Neural progenitor cell (in vitro differentiated cells): ENCODE measurements at places on chromosomes 2 and 18. TPM values are rescaled to one million over a fixed set of nuclear protein-coding genes. Genes with fewer than 3 reads are reported as not detected.

- DNase-seq: no peak
Observed at GRCh38 chr2:70616168-70616694, 62.6 kb upstream of the TGFA start.

GRCh38 chr18:22473366-22473765 is 55.7 kb upstream of the CTAGE1 start:
- DNase-seq: no peak

DNA sequence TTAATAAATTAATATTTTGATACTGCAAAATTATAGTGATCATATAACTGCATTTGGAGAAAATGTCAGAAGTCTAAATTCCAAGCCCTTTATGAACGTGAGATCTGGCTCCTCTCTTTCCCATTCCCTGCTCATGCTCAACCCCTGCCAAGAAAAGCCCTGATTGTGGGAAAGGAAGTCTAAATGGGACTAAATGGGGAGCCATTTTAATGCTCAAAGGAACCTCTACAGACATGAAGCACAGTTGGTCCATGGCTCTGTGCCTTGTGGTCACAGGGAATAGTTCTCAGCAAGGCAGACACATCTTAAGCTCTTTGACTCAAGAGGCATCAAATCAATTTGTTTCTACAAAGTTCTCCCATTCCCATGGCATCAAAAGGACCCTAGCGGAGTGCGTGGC is 29.3 kb upstream of the INSIG2 start:
- DNase-seq: no peak

- no peak for DNase-seq
Observed at GRCh38 chr18:79452190-79452990, 56.7 kb downstream of the NFATC1 start.

DNA sequence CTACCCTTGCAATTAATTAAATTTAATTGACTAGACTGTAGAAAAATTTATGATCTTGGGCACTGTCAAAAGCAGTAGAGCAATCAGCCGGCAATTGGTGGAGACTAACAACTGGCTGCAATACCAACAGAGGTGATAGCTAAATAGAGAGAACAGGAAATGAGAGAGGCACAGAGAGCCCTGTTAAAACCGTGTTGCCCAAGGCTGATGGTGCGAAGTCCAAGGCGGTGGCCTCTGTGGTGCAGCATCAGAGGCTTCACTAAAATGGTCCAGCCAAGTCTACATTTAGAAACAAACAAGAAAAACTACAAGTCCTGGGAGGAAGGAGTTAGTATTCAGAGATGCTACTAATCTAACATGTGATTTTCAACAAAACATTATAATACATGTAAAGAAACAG is 115.6 kb downstream of the NETO1 start:
- DNase-seq: no peak

GRCh38 chr2:199602896-199603717 is 145.4 kb upstream of the SATB2 start:
- no peak for DNase-seq

GRCh38 chr2:165572151-165572550 is 102.7 kb downstream of the CSRNP3 start:
- DNase-seq: peak; percentile 29

DNA sequence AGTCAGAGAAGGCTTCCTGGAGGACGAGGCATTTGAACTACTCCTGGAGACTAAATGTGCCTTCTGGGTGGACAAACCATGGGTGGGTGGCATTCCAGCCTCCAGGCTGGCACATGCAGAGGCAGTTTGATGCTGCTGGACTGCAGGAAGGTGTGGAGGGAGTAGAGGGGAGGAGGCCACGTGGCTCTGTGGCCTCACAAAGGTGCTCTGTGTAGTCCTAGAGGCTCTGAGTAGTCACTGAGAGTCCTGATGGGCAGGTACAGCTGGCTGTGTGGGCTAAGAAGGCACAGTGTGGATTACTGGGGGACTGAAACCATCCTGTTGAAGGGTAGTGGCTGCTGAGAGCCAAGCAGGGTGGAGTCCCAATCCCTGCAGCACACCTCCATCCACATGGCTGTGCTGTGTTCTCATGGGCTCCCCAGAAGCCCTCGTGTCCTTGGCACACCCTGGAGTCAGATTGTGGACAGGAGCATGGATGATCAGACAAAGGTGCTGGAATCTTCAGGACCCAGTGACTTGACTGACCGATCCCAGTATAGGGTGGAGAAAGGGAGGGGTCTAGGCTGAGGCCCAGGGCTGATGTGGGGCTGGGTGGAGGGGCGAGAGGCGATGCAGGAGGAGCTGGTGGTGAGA is 87.4 kb upstream of the HS6ST1 start:
- no peak for DNase-seq

GRCh38 chr18:57038395-57038794 is 108.5 kb upstream of the BOD1L2 start:
- DNase-seq: no peak

- DNase-seq: no peak
Observed at GRCh38 chr2:7428454-7429204, 511.4 kb downstream of the RNF144A start.

GRCh38 chr18:10119991-10120390 is 206.2 kb downstream of the VAPA start:
- DNase-seq: no peak

- no peak for DNase-seq
Observed at GRCh38 chr2:69773206-69773605, 31.3 kb downstream of the ANXA4 start.

- DNase-seq: no peak
Observed at GRCh38 chr2:82993609-82994008, 1465.5 kb downstream of the SUCLG1 start.

- DNase-seq: no peak
Observed at GRCh38 chr18:33641141-33641540, 63.1 kb downstream of the ASXL3 start.

DNA sequence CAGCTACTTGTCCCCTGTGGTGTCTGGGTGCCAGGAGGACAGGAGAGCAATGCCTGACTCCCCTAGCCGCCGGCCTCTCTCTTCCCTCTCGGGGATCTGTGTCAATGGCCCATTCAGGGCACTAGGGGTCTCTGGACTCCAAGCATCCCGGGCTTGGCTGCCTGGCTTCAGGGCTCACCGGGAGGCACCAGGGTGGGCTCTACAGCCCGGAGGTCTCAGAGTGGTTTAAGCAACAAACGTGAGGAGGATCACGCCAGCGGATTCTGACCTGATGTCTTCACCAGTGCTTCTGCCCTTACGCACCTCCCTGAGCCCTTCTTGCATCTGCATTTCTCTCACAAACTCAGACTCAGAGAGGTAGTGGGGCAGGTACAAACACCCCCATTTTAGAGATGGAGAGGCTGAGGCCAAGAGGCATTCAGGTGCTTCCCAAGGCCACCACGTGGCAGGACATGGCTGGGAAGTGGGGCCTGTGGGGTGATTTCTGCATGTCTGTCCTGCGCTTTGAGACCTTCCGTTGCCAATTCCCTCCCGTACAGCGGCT is 243.0 kb downstream of the CELF4 start:
- peak; percentile 76 for DNase-seq

DNA sequence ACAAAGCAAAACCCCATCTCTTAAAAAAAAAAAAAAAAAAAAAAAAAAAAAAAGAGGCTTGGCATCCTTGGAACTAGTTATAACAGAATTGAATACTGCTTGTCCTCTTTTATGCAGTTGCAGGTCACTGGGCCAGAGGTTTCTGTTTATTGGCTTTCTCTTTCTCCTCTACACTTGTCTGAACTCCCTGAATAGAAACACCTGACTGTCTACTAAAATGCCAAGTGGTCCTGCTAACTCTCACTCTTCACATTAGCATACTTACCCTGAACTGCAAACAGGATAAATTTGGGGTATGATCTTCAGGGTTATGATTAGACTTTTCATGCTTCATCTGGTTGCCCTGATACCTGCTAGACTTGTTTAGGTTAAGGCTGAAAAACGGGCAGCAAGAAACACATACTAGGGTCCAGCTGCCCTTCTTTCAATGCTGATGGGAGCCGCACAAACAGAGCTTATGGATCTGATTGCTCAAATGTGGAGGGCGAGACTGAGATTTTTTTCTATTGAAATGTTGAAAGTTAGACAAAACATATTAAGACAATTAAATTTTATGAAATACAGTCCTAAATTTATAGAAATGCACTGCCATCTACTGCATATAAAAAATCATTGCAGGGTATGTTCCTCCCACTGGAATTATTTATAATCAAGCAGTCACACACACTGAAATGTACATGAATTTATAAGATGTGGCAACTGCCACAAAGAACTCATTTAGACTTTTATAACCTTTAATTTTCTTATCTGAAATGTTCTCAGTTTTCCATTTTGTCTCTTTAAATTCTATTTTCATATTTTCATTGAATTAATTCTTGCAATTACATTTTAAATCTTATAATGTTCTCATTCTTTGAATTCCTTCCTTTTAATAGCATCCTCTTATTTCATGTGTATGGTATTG is 40.8 kb downstream of the GTF3C3 start:
- no peak for DNase-seq

DNA sequence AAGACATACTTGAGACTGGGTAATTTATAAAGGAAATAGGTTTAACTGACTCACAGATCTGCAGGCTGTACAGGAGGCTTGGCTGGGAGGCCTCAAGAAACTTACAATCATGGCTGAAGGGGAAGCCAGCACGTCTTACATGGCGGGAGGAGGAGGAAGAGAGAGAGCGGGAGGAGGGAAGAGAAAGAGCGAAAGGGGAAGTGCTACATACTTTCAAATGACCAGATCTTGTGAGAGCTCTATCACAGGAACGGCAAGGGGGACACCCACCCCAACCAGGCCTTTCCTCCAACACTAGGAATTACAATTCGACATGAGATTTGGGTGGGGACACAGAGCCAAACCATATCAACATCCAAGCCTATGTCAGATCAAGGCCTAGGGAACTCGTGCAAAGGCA is 24.2 kb downstream of the MYL12B start:
- no peak for DNase-seq

GRCh38 chr2:29841386-29842004 is 79.9 kb downstream of the ALK start:
- peak; percentile 60 for DNase-seq

DNA sequence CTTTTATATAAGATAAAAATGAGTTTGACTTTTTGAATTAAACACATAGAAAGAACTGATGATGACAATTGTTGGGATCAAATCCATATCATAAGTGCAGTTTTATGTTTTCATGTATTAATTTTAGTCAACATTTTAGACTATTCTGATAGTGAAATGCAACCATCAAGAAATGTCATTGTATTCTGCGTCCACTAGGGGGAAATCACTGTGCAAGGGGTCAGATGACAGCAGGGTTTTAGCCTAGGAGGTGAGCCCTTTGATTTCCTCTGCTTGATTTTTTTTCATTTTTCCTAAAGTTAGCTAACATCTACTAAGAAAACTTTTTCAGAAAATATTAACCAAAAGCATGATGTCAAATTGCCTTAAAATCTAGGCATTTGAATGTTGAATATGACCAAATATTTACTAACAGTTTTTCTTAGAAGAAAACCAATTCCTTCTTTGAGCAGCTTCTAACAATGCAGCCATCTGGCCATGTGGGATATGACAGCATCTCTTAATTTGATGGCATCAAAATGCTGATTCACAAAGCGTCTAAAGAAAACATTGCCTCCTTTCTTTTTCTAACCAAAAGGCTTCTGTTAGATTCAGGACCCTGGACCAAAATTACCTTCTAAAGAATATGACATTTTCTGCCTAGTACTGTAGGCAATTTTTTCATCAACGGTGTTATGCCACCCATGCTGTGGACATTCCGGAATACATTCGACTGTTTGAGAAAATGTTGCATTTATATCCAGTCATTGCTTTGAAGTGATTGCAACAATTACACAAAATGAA is 141.5 kb downstream of the SPHKAP start:
- DNase-seq: peak; percentile 58

GRCh38 chr2:143477714-143478443 is 348.7 kb downstream of the ARHGAP15 start:
- DNase-seq: peak; percentile 13

- no peak for DNase-seq
Observed at GRCh38 chr2:233832414-233832813, 21.9 kb downstream of the HJURP start.

The CTAGE1 gene
- not detected in 2 replicates for total RNA-seq

The QPCT gene
- 0.19 TPM in 1 of 2 replicates, not detected in the other for total RNA-seq

The GAL3ST2 gene
- total RNA-seq: 0.09 TPM in 1 of 2 replicates, not detected in the other

The CACNB4 gene
- 8.9 and 14.2 TPM in 2 replicates for total RNA-seq

The FSHR gene
- total RNA-seq: not detected in 2 replicates

The PAX3 gene
- total RNA-seq: 4.6 and 4.9 TPM in 2 replicates

The LIMS3 gene
- total RNA-seq: not detected in 2 replicates

The LRATD1 gene
- 1.9 and 2.9 TPM in 2 replicates for total RNA-seq

The CYP1B1 gene
- 0.39 and 0.62 TPM in 2 replicates for total RNA-seq

The MC5R gene
- total RNA-seq: not detected in 2 replicates

The GALNT13 gene
- total RNA-seq: 4.3 and 5.9 TPM in 2 replicates

The STARD7 gene
- total RNA-seq: 162 and 179 TPM in 2 replicates

The LRRTM1 gene
- total RNA-seq: 0.84 TPM in 1 of 2 replicates, not detected in the other

The SKA1 gene
- total RNA-seq: 31.4 and 57.2 TPM in 2 replicates

The RAB17 gene
- 0.43 TPM in 1 of 2 replicates, not detected in the other for total RNA-seq

The WDR75 gene
- 85.3 and 121 TPM in 2 replicates for total RNA-seq
